ENCODE measurements at places on chromosomes 5 and 9. TPM values are rescaled to one million over a fixed set of nuclear protein-coding genes. Genes with fewer than 3 reads are reported as not detected.

Gene IL5
- not detected for total RNA-seq

Gene SLC6A7
- total RNA-seq, result not detected

Gene ECM2
- total RNA-seq, result 39.1 TPM

Gene CBY3
- not detected for total RNA-seq
